ENCODE measurements at places on chromosomes 1 and 21. TPM values are rescaled to one million over a fixed set of nuclear protein-coding genes. Genes with fewer than 3 reads are reported as not detected.
A peak's percentile ranks its signal among the peaks of the same experiment; 100 is the strongest.

DNA sequence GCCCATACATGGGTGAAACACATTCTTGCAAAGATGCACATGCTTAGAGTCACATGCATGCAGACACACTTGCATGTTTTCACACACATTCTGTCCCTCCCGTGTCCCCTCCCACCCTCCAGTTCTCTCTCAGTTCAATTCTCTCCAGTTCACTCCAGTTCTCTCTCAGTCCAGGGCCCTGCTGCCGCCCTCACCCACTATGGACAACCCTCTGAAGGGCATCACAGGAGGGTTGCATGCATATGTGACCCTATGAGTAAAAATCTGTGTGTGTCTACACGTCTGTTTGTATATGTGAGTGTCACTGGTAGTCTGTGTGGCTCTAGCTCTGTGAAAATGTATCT is 21.8 kb upstream of the ADGRB2 start:
- H3K27ac ChIP-seq, result no peak overlapping the region
- no peak overlapping the region for H3K4me3 ChIP-seq
- H3K36me3 ChIP-seq, result no peaks in the 10 kb centered on the region
- H3K4me1 ChIP-seq, result peaks cover 12% of the 10 kb centered on the region
- DNase-seq, result no peak
- no peaks in the 10 kb centered on the region for H3K27me3 ChIP-seq

DNA sequence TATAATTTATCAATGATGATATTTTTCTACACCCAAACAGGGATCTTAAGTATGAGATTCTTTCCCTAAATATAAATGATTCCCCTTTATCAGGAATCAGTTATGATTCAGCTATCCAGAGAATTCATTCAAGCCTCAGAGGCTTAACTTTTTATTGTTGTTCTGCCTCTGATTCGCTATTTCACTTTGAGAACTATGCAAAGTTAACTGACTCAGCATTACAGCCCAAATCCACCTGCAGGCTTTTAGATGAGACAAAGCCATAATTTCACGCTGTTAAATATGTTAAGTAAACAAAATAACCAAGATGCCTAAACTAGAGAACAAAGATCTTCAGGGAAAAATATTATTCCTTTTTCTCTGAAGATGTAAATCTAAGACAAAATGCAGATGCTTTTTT is 8.5 kb downstream of the SCYL3 start:
- H3K27me3 ChIP-seq, result no peaks in the 10 kb centered on the region
- no peak for DNase-seq
- no peaks in the 10 kb centered on the region for H3K36me3 ChIP-seq
- no peak overlapping the region for H3K4me3 ChIP-seq
- H3K27ac ChIP-seq, result no peak overlapping the region

DNA sequence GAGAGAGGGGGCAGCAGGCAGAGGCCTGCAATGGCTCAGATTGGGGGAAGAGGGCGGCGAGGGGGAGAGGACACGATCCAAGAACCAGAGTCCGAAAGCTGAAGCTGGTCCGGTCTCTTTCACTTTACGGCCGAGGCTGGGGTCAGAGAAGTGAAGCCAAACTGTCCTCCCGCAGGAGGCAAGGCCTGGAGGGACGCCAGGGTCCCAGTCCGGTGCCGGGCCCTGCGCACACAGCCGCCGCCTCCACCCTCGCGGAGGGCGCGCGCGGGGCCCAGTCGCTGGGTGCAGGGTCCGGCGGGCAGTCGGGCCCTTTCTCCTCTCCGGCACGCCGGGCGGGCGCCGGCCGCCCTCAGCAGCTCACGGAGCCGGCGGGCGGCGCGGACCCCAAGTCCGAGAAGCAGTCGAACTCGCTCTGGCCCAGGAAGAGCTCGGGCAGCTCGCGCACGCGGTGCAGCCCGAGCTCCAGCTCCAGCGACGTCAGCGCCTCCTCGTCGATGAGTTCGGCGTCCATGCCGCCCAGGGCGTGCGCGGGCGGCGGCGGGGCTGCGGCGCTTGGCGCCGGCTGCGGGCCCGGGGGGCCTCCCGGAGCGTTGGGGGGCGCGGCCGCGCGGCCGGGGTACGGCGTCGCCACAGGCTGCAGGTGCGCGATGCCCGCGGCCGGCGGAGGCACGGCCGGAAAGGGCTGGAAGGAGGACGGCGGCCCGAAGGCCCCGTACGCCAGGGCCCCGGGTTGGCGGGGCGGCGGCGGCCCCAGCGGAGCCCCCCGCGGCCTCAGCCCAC is 749 bp downstream of the CITED4 start:
- H3K27ac ChIP-seq, result peak overlapping the region; percentile 71
- H3K4me1 ChIP-seq, result peaks cover 23% of the 10 kb centered on the region
- H3K4me3 ChIP-seq, result peak overlapping the region; percentile 63
- no peaks in the 10 kb centered on the region for H3K36me3 ChIP-seq
- peak; percentile 45 for DNase-seq

Gene TMEM125
- 2.0 TPM for total RNA-seq

Gene INTS7
- 35.6 TPM for total RNA-seq

- no peaks in the 10 kb centered on the region for H3K27me3 ChIP-seq
- peak overlapping the region; percentile 25 for H3K4me3 ChIP-seq
- peaks cover 58% of the 10 kb centered on the region for H3K4me1 ChIP-seq
- peak overlapping the region; percentile 98 for H3K27ac ChIP-seq
Measured at GRCh38 chr1:234530672-234531071, 51.7 kb upstream of the TARBP1 start.

Gene GNG12
- 28.1 TPM for total RNA-seq

DNA sequence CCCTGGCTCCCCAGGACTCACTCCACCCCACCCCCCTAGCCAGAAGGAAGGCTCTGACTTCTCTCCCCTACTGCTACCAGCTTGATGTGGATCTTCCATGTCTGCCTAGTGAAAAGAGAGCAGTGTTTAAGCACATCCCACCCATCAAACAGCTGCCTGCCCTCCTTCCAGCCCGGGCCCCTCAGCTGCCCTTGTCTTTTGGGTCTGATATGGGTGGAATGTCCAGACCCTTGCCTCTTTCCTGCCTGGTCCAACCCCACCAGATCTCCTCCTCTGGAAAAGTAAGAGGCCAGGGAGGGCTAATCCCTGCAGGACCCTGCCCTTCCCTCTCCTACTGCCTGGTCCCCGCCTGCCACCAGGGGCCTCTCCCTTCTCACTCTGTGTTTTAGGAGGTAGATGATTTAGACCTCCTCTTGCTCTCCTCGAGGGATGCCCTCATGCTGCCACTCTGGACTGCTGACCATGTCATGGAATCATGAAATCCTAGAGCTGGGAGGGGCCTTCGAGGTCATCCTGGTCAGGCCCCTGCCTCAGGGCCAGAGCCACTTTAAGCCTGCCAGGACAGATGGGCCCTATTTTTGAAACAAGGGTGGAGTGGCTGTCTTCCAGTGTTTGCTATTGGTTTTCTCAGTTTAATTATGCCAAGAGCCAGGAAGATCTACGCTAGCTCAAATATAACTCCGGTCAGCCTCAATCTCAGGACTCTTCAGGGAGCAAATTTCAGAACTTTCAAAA is 15.8 kb upstream of the HSPG2 start:
- peaks cover 21% of the 10 kb centered on the region for H3K4me1 ChIP-seq
- no peaks in the 10 kb centered on the region for H3K36me3 ChIP-seq
- no peak for DNase-seq
- no peaks in the 10 kb centered on the region for H3K27me3 ChIP-seq
- H3K27ac ChIP-seq, result no peak overlapping the region

Gene RSPO1
- 0.16 TPM for total RNA-seq

Gene NTMT2
- total RNA-seq, result 1.8 TPM

- H3K4me3 ChIP-seq, result no peak overlapping the region
- H3K36me3 ChIP-seq, result no peaks in the 10 kb centered on the region
- peak; percentile 57 for DNase-seq
- H3K27ac ChIP-seq, result peak overlapping the region; percentile 21
Measured at GRCh38 chr1:61318319-61319125, 236.2 kb downstream of the NFIA start.

Gene GON4L
- total RNA-seq, result 77.2 TPM

Gene C1orf94
- 16.5 TPM for total RNA-seq

Gene ZNF496
- total RNA-seq, result 61.6 TPM

Gene HTR6
- 0.68 TPM for total RNA-seq

Gene MAP1LC3C
- 0.63 TPM for total RNA-seq

Gene SPRR3
- not detected for total RNA-seq

- H3K27me3 ChIP-seq, result no peaks in the 10 kb centered on the region
- no peak overlapping the region for H3K4me3 ChIP-seq
- DNase-seq, result no peak
- no peaks in the 10 kb centered on the region for H3K4me1 ChIP-seq
- no peaks in the 10 kb centered on the region for H3K36me3 ChIP-seq
Measured at GRCh38 chr1:228017356-228018124, 10.7 kb downstream of the WNT3A start.

Gene SELENBP1
- 15.1 TPM for total RNA-seq

Gene LIN28A
- 1.5 TPM for total RNA-seq

Gene GPR61
- total RNA-seq, result 4.1 TPM

GRCh38 chr1:89877756-89878155 is 56.9 kb downstream of the LRRC8D start:
- H3K4me1 ChIP-seq, result peaks cover 14% of the 10 kb centered on the region
- no peaks in the 10 kb centered on the region for H3K36me3 ChIP-seq
- no peaks in the 10 kb centered on the region for H3K27me3 ChIP-seq
- H3K4me3 ChIP-seq, result no peak overlapping the region

DNA sequence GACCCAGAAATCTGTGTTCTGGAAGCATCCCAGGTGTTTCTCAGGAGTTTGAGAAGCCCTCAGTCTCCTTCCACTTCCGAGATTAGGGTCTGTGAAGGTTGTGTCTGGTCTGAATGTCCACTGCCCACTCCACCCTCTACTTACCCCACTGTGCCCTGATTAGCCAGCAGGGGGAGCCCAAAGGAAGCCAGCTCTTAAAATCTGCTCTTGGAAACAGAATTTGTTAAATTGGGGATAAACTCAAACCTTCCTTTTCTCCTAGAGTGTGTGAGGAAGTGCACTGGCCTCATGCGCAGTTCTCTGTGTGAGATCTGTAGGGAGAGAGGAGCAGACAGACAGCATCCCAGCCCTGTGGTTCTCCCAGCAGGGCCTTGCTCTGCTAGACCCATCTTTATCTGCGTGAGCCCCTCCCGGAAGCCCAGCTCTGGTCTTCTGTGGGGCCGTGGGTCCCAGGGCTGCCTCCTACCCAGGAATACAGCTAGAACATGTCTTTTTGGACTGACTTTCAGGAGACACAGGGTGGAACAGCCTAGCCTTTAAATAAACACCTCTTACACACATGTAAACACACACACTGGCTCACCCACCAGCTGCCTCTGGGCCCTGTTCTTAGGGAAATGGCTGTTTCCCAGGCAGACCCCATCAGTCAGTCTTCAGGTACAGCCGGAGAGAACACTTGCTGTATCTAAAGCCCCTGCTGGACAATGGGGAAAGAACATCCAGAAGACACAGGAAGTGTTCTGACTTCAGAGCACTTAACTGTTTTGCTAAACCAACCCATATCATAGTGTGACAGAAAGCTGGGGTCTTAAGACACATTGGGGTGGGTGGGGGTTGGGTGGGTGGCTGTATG is 52.2 kb downstream of the SMYD2 start:
- no peak overlapping the region for H3K27ac ChIP-seq
- H3K27me3 ChIP-seq, result no peaks in the 10 kb centered on the region

Gene OR2AK2
- total RNA-seq, result 0.74 TPM

Gene MIGA1
- total RNA-seq, result 11.3 TPM

DNA sequence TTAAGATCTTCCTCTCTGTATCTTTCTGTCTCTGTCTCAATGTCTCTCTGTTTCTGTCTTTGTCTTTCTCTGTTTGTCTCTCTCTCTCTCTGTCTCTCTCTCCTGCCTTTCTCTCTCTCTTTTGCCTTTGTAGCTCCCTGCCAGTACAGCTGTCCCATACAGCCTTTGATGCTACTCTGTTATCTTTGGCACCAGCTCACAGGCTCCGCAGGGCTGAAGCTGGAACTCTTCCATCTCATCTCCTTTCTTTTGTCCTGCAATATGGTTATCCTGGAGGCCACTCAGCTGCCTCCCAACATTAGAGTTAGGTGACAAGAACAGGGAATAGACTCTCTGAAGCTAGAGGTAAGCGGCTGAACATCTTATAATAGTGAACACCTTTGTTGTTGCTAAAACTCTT is 354.3 kb upstream of the NEGR1 start:
- H3K4me1 ChIP-seq, result peaks cover 4% of the 10 kb centered on the region
- no peak overlapping the region for H3K4me3 ChIP-seq
- no peaks in the 10 kb centered on the region for H3K27me3 ChIP-seq
- DNase-seq, result no peak

Gene GBP4
- total RNA-seq, result 5.7 TPM

GRCh38 chr1:211261229-211261628 is 2.1 kb downstream of the RCOR3 start:
- H3K4me3 ChIP-seq, result peak overlapping the region; percentile 98
- no peak overlapping the region for H3K27ac ChIP-seq
- no peaks in the 10 kb centered on the region for H3K27me3 ChIP-seq
- DNase-seq, result no peak

- no peak for DNase-seq
- peaks cover 5% of the 10 kb centered on the region for H3K4me1 ChIP-seq
- H3K4me3 ChIP-seq, result peak overlapping the region; percentile 82
- no peaks in the 10 kb centered on the region for H3K27me3 ChIP-seq
Measured at GRCh38 chr1:54888080-54888733, 1.2 kb upstream of the DHCR24 start.

- no peaks in the 10 kb centered on the region for H3K36me3 ChIP-seq
- no peak for DNase-seq
- H3K27me3 ChIP-seq, result no peaks in the 10 kb centered on the region
- no peak overlapping the region for H3K27ac ChIP-seq
Measured at GRCh38 chr1:154416471-154417337, 11.6 kb downstream of the IL6R start.

Gene OR2W3
- 3.9 TPM for total RNA-seq

DNA sequence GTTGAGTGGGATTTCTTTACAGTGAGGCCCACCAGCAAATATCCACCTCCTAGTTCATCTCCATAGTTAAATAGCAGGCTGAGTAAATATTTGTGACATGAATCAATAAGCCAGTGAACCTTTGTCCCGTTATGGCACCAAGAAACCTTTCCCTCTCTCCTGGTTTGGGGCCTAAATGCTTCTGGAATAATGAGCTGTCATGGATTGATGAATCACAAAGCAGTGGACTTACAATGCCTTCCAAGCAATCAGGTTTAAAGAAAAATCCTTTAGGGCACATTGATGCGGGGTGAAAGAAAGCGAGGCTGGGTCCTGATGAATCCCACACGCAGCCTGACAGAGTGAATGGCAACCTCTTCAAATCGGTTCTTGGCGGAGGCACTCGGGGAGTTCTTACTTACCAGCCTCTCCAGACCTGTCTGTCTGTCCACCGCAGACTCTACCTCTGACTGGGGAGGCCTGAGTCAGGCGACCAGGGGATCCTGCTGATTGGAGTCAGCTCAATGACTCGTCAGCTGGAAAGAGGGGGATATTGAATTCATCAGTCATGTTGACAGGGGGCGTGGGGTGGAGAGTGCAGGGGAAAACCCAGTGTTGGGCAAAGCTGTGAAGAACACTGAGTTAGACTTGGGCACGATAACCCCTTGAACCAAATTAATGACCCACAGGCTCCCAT is 247.3 kb downstream of the PLPP3 start:
- H3K36me3 ChIP-seq, result no peaks in the 10 kb centered on the region
- H3K4me1 ChIP-seq, result no peaks in the 10 kb centered on the region
- H3K27me3 ChIP-seq, result no peaks in the 10 kb centered on the region
- no peak overlapping the region for H3K27ac ChIP-seq
- no peak overlapping the region for H3K4me3 ChIP-seq
- no peak for DNase-seq

DNA sequence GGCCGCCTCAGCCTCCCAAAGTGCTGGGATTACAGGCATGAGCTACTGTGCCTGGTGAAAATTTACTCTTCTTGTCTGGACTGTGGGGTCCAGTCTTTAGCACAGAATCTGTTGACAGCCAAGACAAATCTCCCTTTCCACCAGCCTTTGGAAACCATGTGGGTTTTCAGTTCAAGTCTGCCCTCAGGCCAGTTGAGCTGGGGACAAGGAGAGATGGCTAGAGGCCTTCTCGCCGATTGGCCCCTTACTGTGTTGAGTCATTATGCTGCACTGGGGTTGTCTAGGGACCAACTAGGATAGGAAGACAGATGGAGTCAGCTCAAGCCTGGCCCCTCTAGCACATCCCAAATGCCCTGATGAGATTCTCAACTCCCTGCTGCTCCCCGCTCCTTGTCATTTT is 8.6 kb upstream of the NKAIN1 start:
- H3K36me3 ChIP-seq, result no peaks in the 10 kb centered on the region
- no peak for DNase-seq
- H3K27me3 ChIP-seq, result no peaks in the 10 kb centered on the region
